ENCODE measurements at places on chromosomes 16 and 17. TPM values are rescaled to one million over a fixed set of nuclear protein-coding genes. Genes with fewer than 3 reads are reported as not detected.

DNA sequence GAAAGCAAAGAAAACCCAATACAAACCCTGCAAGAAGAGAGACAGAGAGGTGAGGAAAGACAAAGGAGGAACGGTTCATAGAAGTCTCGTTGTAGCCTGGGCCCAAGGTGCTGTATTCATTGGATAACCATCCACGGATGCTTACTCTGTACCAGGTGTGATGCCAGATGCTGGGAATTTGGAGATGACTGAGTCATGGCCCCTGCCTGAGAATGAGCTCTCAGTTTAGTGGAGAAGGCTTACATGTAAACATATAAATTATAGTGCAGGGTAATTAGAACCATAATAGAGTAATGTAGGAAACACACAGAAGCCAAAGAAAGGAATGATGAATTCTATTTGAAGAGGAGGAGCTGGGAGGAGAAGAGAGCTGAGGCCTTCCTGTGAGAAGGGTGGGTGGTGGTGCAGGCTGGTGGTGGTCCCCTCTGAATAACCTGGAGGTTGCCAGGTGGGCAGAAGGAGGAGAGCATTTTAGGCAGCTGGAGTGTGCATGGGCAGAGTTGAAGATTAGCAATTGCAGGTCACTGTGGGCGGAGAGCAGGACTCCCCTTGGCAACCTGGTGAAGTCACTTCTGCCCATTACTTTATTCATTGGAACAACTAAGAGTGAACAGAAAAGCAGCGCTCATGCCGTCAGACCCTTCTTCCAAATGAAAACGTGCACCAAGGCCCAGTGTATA is 7.7 kb upstream of the ZG16 start:
- no peak overlapping the region for H3K4me3 ChIP-seq
- no peaks in the 10 kb centered on the region for H3K36me3 ChIP-seq
- H3K27me3 ChIP-seq, result no peaks in the 10 kb centered on the region

- H3K4me1 ChIP-seq, result peaks cover 17% of the 10 kb centered on the region
- peak overlapping the region; percentile 90 for H3K27ac ChIP-seq
- H3K36me3 ChIP-seq, result no peaks in the 10 kb centered on the region
- DNase-seq, result no peak
Measured at GRCh38 chr17:16215965-16216316, 607 bp upstream of the NCOR1 start.

Gene CYGB
- 29.2 TPM for total RNA-seq

Gene SP6
- total RNA-seq, result 5.9 TPM

Data from thyroid gland (tissue), 4 donors.